Airway epithelial cell (primary cell): ENCODE measurements at places on chromosomes 1 and 21. TPM values are rescaled to one million over a fixed set of nuclear protein-coding genes. Genes with fewer than 3 reads are reported as not detected.

CFAP74 gene
- total RNA-seq = 0.07 TPM in 1 of 2 replicates, not detected in the other

TTF2 gene
- 17.3 and 30.4 TPM in 2 replicates for total RNA-seq

CA6 gene
- total RNA-seq = not detected in 2 replicates

OR2T29 gene
- not detected in 2 replicates for total RNA-seq

NPL gene
- 0.88 and 2.7 TPM in 2 replicates for total RNA-seq

TNFRSF18 gene
- 0.63 and 0.98 TPM in 2 replicates for total RNA-seq

PSRC1 gene
- total RNA-seq = 27.4 and 29.5 TPM in 2 replicates

RXFP4 gene
- total RNA-seq = not detected in 2 replicates

LHX8 gene
- total RNA-seq = not detected in 2 replicates

RBM8A gene
- 173 and 381 TPM in 2 replicates for total RNA-seq

KCNK2 gene
- not detected in 2 replicates for total RNA-seq

RIPK4 gene
- total RNA-seq = 41.0 and 44.5 TPM in 2 replicates

FHAD1 gene
- total RNA-seq = under 0.01 TPM in 1 of 2 replicates, not detected in the other

EPHB2 gene
- total RNA-seq = 31.2 and 47.8 TPM in 2 replicates

GBP6 gene
- 75.2 and 93.7 TPM in 2 replicates for total RNA-seq

TSTD1 gene
- 110 and 112 TPM in 2 replicates for total RNA-seq

PATJ gene
- total RNA-seq = 25.4 and 29.6 TPM in 2 replicates

TFF2 gene
- not detected in 2 replicates for total RNA-seq

ACTN2 gene
- not detected in 2 replicates for total RNA-seq

CCDC185 gene
- total RNA-seq = 0.07 TPM in 1 of 2 replicates, not detected in the other

CD34 gene
- not detected in 2 replicates for total RNA-seq

FALEC gene
- total RNA-seq = 0.63 TPM in 1 of 2 replicates, not detected in the other

PRXL2B gene
- total RNA-seq = 18.0 and 30.4 TPM in 2 replicates

LMX1A gene
- not detected in 2 replicates for total RNA-seq

CELA2A gene
- not detected in 2 replicates for total RNA-seq

PERM1 gene
- total RNA-seq = 0.35 TPM in 1 of 2 replicates, not detected in the other

KRTAP12-2 gene
- not detected in 2 replicates for total RNA-seq

IL6R gene
- 35.9 and 41.9 TPM in 2 replicates for total RNA-seq

TRAF3IP3 gene
- not detected in 2 replicates for total RNA-seq

PDPN gene
- 18.9 and 22.6 TPM in 2 replicates for total RNA-seq
